Kidney (tissue), 22 donors: ENCODE measurements at places on chromosomes 3 and 15. TPM values are rescaled to one million over a fixed set of nuclear protein-coding genes. Genes with fewer than 3 reads are reported as not detected.

GRCh38 chr3:56997675-56998074 lies 62.8 kb upstream of the SPATA12 start:
- no peak overlapping the region for H3K27ac ChIP-seq
- no peaks in the 10 kb centered on the region for H3K36me3 ChIP-seq
- H3K4me1 ChIP-seq: peaks cover 9% of the 10 kb centered on the region
- no peak overlapping the region for H3K4me3 ChIP-seq
- no peaks in the 10 kb centered on the region for H3K27me3 ChIP-seq

Gene FGD5
- total RNA-seq: 40.1 TPM

DNA sequence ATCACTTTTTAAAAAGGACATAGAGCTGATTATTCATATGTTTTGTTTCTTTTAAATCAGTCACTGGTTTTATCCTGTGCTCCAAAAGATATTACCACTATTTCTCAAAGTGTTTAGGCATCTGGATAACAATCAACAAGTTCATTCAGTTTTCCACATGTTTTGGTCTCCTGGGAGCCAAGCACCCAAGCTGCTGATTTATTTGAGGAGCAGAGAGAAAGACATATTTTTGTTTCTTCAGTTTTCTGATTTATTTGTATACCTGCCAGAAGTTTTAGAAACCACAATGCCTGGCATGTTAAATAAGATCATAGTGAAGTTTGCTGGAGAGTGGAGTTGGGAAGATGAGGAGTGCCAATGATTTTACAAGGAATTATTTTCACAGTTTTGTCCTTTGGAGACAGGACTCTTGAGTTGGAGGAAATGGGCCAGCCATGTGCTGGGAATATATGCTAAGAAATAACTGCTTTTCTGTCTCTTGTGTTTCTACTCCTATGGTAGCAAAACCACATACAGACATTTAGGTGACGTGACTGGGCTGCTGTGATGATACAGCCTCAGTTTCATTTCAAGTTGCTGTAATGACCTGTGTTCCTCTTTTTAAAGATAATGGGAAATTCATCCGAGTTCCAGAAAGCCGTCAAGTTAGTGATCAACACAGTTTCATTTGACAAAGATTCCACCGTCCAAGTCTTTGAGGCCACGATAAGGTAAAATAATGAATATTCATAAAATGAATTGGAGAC lies 11.7 kb downstream of the EDEM1 start:
- H3K27me3 ChIP-seq: no peaks in the 10 kb centered on the region
- no peak for DNase-seq
- no peak overlapping the region for H3K4me3 ChIP-seq
- H3K36me3 ChIP-seq: peaks cover 17% of the 10 kb centered on the region
- H3K4me1 ChIP-seq: no peaks in the 10 kb centered on the region

Gene CAMP
- not detected for total RNA-seq

- no peaks in the 10 kb centered on the region for H3K4me1 ChIP-seq
- H3K27me3 ChIP-seq: no peaks in the 10 kb centered on the region
- H3K4me3 ChIP-seq: no peak overlapping the region
- H3K27ac ChIP-seq: no peak overlapping the region
- H3K36me3 ChIP-seq: no peaks in the 10 kb centered on the region
Observed at GRCh38 chr3:78689378-78689777, 1078.4 kb downstream of the ROBO1 start.

DNA sequence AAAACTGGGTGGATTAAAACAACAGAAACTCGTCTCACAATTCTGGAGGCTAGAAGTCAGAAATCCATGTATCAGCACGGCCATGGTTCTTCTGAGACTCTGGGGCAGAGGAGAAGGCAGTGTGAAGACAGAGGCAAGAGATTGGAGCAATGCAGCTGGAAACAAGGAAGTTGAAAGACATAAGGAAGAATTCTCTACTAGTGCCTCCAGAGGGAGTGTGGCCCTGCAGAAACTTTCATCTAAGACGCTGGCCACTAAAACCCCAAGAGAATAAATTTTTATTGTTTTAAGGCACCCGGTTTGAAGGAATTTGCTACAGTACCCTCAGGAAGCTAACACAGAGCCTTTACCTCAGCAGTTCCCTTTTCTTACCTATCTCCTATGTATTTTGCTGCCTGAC lies 1012.2 kb upstream of the CADM2 start:
- H3K4me1 ChIP-seq: no peaks in the 10 kb centered on the region
- no peaks in the 10 kb centered on the region for H3K36me3 ChIP-seq
- H3K27ac ChIP-seq: no peak overlapping the region
- no peak overlapping the region for H3K4me3 ChIP-seq

DNA sequence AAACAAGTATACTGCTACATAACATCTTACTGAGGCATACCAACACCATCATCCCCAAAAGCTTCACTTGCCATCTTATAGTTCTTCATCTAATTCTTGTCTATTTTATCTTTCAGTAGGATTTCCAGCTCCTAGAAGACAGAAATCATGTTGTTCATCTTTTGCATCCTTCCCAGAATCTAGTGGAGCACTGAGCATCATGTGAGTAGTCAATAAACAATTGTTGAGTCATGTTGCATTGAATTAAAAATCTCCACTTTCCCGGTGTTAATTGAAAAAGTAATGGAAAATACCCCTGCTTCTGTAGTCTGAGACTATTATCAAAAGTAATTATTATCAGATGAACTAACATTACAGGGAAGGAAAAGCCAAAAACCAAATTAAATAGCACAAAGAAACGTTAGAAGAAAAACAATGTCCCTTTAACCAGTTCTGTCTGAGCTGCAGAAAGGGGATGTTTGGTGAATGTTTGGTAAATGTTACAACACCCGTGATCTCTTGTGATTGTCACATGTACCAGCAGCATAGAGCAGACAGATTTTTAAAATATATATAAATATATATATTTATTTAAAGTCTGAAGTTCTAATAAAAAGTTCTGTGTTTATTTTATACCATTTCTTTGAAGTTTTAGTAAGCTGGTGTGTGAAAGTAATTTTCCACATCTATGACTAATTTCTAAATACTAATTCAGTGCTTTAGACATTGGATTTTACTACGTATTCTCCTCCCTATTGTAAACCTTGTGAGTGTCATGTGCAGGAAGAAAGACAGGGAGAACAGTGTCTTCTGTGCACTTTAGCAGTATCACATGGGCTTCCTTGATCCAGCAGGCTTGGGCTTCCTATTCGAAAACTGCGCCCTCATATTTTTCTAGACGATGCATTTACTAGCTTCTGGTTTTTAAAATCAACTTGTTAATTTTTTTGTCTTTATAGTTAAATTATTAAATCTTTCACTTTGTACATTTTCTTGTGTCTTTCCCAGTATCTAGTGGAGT lies 85.6 kb downstream of the RAP2B start:
- no peak for DNase-seq
- no peaks in the 10 kb centered on the region for H3K36me3 ChIP-seq
- H3K4me1 ChIP-seq: no peaks in the 10 kb centered on the region
- no peak overlapping the region for H3K27ac ChIP-seq
- H3K27me3 ChIP-seq: no peaks in the 10 kb centered on the region

GRCh38 chr3:10410383-10411002 lies 89.6 kb upstream of the SEC13 start:
- no peaks in the 10 kb centered on the region for H3K36me3 ChIP-seq
- H3K4me1 ChIP-seq: no peaks in the 10 kb centered on the region
- DNase-seq: no peak
- no peak overlapping the region for H3K27ac ChIP-seq
- H3K27me3 ChIP-seq: no peaks in the 10 kb centered on the region
- no peak overlapping the region for H3K4me3 ChIP-seq

DNA sequence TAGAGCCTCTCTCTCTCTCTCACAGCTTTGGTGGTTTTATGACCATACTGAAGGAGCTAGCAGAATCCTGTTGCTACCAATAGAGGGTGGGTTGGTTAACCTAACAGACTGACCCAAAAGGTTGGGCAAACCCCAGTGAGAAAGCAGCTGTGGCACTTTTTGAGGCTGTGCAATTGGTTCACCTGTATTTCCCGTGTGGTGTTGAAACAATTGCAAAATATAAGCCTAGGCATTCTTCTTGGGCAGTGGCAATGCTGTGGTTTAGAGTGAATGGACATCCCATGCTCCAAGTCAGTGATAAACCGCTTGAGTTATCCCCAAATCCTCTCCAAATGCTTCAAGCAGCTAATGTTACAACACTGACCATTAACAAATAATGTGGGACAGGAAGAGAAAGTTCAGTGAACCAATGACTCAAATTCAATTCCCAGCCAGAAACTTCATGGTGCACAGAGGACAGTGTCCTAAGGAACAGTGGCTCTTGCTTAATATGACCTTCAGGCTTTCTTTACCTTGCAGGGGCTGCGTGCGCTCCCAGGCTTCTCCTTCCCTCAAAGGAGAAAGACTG lies 261.9 kb upstream of the ICE2 start:
- peaks cover 2% of the 10 kb centered on the region for H3K4me1 ChIP-seq
- no peaks in the 10 kb centered on the region for H3K27me3 ChIP-seq
- H3K4me3 ChIP-seq: no peak overlapping the region
- no peaks in the 10 kb centered on the region for H3K36me3 ChIP-seq
- no peak for DNase-seq

Gene LINGO1
- total RNA-seq: 3.9 TPM

Gene SLC25A36
- total RNA-seq: 78.1 TPM

GRCh38 chr3:36862076-36862755 lies 82.6 kb downstream of the TRANK1 start:
- H3K4me3 ChIP-seq: no peak overlapping the region
- no peak overlapping the region for H3K27ac ChIP-seq
- DNase-seq: no peak
- H3K4me1 ChIP-seq: no peaks in the 10 kb centered on the region
- H3K36me3 ChIP-seq: no peaks in the 10 kb centered on the region

GRCh38 chr3:101544161-101544850 lies 17.4 kb upstream of the TRMT10C start:
- DNase-seq: no peak
- H3K4me3 ChIP-seq: no peak overlapping the region
- no peaks in the 10 kb centered on the region for H3K36me3 ChIP-seq
- no peak overlapping the region for H3K27ac ChIP-seq
- H3K27me3 ChIP-seq: no peaks in the 10 kb centered on the region

Gene GCNT3
- total RNA-seq: 14.8 TPM

- no peak overlapping the region for H3K4me3 ChIP-seq
- no peaks in the 10 kb centered on the region for H3K27me3 ChIP-seq
- DNase-seq: no peak
- peaks cover 10% of the 10 kb centered on the region for H3K4me1 ChIP-seq
- H3K36me3 ChIP-seq: no peaks in the 10 kb centered on the region
Observed at GRCh38 chr3:171088496-171088895, 62.0 kb upstream of the SLC2A2 start.

GRCh38 chr3:189395825-189396224 lies 224.1 kb downstream of the TPRG1 start:
- no peaks in the 10 kb centered on the region for H3K4me1 ChIP-seq
- no peak overlapping the region for H3K27ac ChIP-seq
- H3K36me3 ChIP-seq: no peaks in the 10 kb centered on the region
- H3K27me3 ChIP-seq: no peaks in the 10 kb centered on the region
- no peak for DNase-seq
- H3K4me3 ChIP-seq: no peak overlapping the region

DNA sequence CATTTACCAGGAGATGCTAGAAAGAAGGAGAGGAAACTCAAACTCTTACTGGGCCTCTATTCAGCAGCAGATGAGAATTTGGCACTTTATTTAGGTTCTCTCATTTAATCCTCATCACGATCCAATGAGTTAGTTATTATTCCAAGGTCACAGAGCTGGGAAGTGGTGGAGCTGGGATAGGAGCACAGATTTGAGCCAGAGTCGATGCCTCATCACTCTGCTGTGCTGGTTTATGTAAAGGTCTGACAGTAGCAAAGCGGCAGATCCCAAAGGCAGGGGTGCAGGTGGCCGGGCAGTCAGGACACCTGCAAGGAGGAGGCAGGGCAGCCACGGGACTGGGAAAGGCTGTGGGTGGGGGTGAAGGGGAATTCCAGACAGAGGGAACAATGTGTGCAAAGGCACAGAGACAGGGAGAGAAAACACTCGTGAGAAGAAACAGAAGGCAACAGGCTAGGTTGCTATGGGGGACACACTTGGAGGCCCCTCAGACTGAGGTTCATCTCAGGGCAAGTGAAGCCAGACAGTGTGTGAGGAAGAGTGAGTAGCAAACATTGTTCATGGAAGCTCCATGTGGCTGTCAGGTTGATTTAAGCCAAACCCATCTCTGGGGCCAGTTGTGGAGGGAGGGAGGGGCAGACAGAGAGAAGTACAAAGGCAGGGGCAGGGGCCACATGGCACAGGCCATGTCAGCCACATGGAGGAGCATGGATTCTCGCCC lies 26.8 kb downstream of the RAB6B start:
- H3K36me3 ChIP-seq: no peaks in the 10 kb centered on the region
- no peaks in the 10 kb centered on the region for H3K27me3 ChIP-seq
- H3K4me1 ChIP-seq: peaks cover 2% of the 10 kb centered on the region
- DNase-seq: peak; percentile 53

GRCh38 chr3:82202269-82202668 lies 440.8 kb upstream of the GBE1 start:
- no peaks in the 10 kb centered on the region for H3K27me3 ChIP-seq
- H3K36me3 ChIP-seq: no peaks in the 10 kb centered on the region
- no peak overlapping the region for H3K27ac ChIP-seq
- no peaks in the 10 kb centered on the region for H3K4me1 ChIP-seq
- H3K4me3 ChIP-seq: no peak overlapping the region

Gene WDR76
- total RNA-seq: 4.8 TPM

- peak overlapping the region; percentile 27 for H3K27ac ChIP-seq
- no peaks in the 10 kb centered on the region for H3K27me3 ChIP-seq
- H3K36me3 ChIP-seq: no peaks in the 10 kb centered on the region
- DNase-seq: peak; percentile 42
- peak overlapping the region; percentile 21 for H3K4me3 ChIP-seq
- H3K4me1 ChIP-seq: peaks cover 2% of the 10 kb centered on the region
Observed at GRCh38 chr15:81092559-81092902, 41.5 kb upstream of the CFAP161 start.

GRCh38 chr3:41417574-41417973 lies 218.3 kb downstream of the CTNNB1 start:
- no peak overlapping the region for H3K27ac ChIP-seq
- no peaks in the 10 kb centered on the region for H3K36me3 ChIP-seq
- H3K4me1 ChIP-seq: no peaks in the 10 kb centered on the region
- no peaks in the 10 kb centered on the region for H3K27me3 ChIP-seq
- DNase-seq: no peak

DNA sequence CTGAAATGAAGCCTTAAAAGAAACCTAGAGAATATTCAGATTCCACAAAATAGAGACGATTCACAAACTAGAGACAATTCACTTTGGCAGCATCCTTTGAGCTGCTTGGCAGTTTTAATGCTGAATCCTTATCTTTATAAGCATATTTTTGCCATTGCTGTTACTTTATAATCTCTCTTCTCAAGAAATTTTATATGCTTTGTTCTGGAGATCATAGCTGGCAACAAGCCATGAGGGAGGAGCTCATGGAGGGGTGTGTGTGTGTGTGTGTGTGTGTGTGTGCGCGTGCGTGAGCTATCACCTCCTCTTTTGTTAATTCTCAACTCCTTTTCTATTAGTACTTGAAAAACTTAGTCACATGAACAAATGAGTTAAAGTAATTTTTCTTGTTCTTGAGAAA lies 495.0 kb upstream of the RGMA start:
- H3K4me1 ChIP-seq: no peaks in the 10 kb centered on the region
- DNase-seq: no peak
- no peak overlapping the region for H3K27ac ChIP-seq
- no peaks in the 10 kb centered on the region for H3K36me3 ChIP-seq
- H3K4me3 ChIP-seq: no peak overlapping the region

- H3K27me3 ChIP-seq: no peaks in the 10 kb centered on the region
- H3K4me1 ChIP-seq: no peaks in the 10 kb centered on the region
- H3K27ac ChIP-seq: no peak overlapping the region
- DNase-seq: no peak
- no peak overlapping the region for H3K4me3 ChIP-seq
Observed at GRCh38 chr15:88700716-88701115, 61.9 kb downstream of the ISG20 start.

GRCh38 chr3:151673974-151674373 lies 59.8 kb upstream of the AADACL2 start:
- no peak overlapping the region for H3K27ac ChIP-seq
- no peaks in the 10 kb centered on the region for H3K27me3 ChIP-seq
- no peak for DNase-seq
- H3K4me3 ChIP-seq: no peak overlapping the region
